ENCODE measurements at places on chromosomes 2 and 18.
A peak's percentile ranks its signal among the peaks of the same experiment; 100 is the strongest.

DNA sequence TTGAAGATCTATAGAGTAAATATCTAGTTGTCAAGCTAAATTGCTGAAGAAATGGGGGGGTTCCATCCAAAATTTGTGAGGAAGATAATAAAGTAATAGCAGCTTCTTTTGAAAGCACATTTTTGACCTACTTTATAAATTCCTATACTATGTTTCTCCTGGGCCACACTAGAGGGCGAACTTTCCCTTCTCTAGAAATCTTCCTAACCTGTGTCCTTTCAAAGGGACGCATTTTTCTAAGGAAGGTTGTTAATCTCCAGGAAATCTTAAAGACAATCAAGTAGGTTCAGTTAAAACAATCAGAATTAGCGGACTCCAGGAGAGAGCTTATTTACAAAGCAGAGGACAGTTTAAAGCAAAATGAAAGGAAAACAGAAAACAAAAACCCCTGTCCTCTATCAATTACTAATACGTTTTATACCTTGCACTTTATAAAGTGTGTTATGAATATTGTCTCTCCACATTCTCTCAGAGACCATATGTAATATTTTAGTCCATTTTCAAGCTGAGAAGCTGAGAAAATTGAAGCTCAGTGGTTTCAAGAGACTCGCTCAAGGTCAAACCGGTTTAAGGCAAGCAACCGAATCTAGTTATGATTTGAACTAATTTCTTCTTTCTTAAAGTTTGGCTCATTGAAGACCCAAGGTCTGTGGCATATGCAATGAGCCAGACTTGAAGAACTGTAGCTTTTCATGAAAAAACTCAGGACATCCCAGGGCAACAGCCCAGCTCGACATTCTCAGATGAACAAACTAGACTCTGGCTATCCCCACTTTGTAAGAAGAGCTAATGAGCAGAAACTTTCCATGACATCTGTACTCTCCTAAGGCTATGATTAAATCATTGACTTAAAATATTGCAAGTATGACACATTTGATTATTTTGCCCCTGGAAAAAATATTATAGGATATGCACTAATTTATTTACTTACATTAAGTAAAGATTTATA, 273.6 kb downstream of the PAX3 start:
- DNase-seq, result no peak

- DNase-seq, result peak; percentile 41
Measured at GRCh38 chr2:233165895-233166661, 85.4 kb upstream of the ATG16L1 start.

- no peak for DNase-seq
Measured at GRCh38 chr2:182897137-182897536, 30.7 kb upstream of the FRZB start.

GRCh38 chr2:43021791-43022509, 204.5 kb downstream of the ZFP36L2 start:
- DNase-seq, result no peak

GRCh38 chr2:151716721-151717120, 17.6 kb downstream of the NEB start:
- DNase-seq, result no peak

- no peak for DNase-seq
Measured at GRCh38 chr18:48134609-48135008, 204.2 kb upstream of the SMAD2 start.

DNA sequence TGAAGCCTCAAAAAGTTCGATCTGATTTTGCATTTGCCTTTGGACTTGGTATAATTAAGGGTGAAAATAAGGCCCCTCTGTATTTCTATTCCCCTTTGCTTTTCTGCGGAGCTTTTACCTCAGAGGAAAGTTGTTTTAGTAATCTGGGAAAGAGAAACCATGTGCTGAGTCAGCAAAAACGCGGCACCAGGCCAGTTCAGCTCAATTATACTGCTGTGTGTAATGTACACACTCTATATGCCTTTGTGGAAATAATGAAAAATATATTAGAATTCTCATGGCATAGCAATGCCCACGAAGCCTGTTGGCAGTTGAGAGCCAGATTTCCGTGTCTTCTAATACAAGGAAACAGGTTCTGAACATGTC, 161.9 kb upstream of the SIX2 start:
- DNase-seq, result no peak

DNA sequence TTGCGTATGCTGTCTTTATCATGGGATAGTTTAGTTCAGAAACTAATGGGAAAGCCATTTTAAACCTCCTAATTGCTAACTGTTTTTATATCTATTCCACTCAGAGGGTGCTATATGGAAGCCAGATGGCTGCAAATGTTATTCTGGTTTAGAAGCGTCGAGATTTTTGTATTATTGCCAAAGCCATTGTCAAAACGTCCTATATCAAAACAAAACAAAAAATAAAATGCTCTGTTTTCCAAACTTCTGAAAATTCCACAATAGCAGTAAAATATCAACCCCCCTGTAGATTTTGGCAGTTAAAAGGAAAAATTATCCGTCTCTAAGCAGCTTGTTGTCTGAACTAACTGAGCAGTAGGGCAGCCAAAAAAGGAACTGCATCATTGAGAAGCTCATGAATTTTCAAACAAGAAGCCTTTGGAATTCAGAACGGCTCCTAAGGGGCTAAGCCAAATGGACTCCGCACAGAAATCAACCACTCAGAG, 195.4 kb upstream of the CWC22 start:
- no peak for DNase-seq

DNA sequence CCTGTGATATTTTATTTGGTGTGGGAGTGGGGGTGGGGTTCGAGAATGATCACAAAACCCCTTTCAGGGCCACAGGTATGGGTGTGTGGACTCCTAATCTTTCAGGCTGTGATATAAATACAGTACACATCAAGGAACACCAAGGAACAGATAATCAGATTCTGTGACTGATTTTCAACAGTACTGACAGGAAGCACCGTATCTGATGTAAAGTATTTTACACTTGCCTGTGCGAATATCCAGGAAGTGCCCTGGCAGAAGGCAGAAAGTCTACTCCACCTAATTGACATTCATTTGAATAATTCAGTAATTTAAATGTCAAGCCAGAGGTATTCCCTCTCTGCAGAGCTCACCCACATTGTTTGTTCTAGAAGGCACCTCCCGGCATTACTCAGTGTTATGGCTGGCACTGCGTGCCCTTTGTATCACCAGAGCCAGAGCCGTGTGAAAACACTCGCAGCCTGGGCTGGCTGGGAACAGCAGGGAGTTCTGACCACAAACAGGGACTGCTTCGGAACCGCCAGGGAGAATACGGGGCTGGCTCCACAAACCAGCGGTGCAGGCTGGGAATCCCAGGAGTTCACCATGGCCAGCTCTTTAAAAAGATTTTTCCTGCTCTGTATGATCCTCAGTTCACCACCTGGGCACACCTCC, 91.8 kb downstream of the ACVR1 start:
- DNase-seq, result no peak

- no peak for DNase-seq
Measured at GRCh38 chr2:95380280-95380679, 22.2 kb upstream of the FAHD2A start.

DNA sequence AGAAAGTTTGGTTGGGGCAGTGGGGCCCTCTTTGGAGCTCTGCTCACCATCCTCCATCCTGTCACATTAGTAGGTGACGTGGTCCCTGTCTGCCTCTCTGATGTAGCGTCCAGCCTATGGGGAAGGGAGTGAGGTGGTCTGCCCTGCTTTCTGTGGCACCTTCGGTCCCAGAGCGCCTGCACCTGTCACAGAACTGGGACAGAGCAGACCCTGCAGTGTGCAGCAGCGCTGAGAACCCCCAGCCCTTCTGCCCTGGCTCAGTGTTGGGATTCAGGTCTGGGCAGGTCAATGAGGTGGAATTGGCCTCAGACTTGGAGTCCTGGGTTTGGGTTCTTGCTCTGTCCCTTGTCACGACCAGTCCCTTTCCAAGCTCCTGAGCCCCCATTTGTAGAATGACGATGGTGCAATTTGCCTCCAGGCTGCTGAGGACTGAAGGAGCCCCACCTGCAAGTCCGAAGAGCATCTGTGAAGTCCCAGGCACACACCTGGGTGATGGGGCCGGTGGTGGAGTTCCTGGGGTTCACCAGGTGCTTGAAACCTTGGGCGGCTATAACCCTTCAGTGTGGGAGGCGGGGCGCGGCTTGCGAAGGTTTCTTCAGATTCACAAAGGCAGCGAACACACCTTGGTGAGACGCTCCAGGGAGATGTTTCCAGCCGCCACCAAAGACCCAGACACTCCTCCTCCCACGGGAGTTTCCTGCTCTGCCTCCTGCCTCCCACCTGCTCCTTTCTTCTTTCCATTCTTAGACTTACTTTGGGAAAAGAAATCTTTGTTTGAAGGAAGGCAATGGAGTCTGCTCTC, 265.4 kb upstream of the HDAC4 start:
- peak; percentile 22 for DNase-seq

- no peak for DNase-seq
Measured at GRCh38 chr18:27803957-27804356, 373.0 kb downstream of the CDH2 start.

GRCh38 chr18:3347286-3347803, 85.4 kb downstream of the MYL12B start:
- DNase-seq, result no peak

DNA sequence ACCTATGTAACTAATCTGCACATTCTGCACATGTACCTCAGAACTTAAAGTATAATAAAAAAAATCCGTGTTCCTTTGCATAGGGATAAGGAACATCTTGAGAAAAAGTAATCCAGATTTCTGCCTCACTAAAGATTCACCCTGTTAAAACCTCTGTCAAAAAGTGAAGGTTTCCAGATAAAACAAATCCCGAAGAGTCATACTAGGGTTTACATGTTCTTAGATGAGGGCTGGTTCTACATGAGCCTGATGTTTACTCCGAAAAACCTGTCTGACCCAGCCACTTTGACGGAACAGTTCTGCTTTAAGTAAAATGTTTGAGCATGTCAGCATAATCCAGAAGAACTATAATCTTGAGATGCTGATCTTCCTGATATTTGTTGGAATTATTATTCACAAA, 515.6 kb upstream of the SLC8A1 start:
- no peak for DNase-seq

- DNase-seq, result no peak
Measured at GRCh38 chr18:51053814-51054213, 23.8 kb downstream of the SMAD4 start.

- DNase-seq, result no peak
Measured at GRCh38 chr2:162242586-162243280, 512 bp downstream of the FAP start.

- DNase-seq, result no peak
Measured at GRCh38 chr18:7116001-7116730, 1.4 kb downstream of the LAMA1 start.

DNA sequence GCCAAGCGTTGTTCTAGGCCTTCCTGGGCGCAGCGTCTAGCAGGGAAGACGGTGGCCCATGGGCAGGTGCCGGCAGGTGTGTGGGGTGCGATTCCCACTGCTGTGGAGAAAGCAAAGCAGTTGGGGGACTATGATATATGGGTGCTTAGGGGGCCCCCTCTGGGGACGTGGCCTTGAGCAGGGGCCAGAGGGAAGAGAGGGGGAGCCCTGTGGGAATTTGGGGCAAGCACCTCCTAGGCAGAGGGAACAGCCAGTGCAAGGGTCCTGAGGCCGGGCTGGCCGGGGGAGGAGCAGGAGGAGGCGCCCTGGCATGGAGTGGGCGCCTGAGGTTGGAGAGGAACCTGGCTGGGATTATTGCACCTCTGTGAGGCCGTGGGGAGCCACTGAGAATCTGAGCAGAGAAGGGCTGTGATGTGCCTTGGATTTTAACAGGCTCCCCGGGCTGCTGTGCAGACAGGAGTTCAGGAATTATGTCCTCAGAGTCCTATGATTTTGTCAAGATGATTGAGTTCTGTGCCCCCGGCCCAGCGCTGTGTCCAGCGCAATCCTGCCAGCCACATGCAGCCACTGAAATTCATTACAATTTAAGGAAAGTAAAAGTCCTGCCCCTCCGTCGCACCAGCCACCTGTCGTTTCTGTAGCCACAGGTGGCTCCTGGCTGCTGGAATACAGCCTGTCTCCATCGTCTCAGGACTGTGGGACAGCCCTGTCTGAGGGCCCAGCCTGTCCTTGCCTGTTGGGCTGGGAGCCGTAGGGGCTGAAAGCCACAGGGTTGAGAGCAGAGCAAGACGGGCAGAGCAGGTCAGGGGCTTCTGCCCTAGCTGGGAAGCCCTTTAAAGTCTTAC, 9.1 kb upstream of the KLHL30 start:
- DNase-seq, result no peak

GRCh38 chr2:145741636-145742035, 1221.7 kb upstream of the ZEB2 start:
- DNase-seq, result no peak

- no peak for DNase-seq
Measured at GRCh38 chr18:32472841-32473240, 2.2 kb upstream of the GAREM1 start.

DNA sequence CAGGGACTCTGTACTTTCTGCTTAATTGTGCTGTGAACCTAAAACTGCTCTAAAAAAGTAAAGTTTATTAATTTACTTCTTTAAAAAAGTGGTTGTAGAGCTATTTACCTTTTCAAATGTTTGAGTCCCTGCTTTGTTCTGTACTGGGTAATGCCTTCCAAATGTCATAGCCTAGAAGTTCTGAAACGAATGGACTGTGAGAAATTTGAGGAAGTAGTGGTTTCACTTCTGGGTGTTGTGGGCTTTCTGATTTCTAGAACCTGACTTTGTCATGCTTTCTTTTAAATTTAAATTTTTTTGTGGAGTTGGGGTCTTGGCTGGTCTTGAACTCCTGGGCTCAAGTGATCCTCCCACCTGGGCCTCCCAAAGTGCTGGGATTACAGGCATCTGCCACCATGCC, 44.6 kb downstream of the SMAD4 start:
- DNase-seq, result no peak

GRCh38 chr2:199490049-199490448, 32.3 kb upstream of the SATB2 start:
- no peak for DNase-seq

DNA sequence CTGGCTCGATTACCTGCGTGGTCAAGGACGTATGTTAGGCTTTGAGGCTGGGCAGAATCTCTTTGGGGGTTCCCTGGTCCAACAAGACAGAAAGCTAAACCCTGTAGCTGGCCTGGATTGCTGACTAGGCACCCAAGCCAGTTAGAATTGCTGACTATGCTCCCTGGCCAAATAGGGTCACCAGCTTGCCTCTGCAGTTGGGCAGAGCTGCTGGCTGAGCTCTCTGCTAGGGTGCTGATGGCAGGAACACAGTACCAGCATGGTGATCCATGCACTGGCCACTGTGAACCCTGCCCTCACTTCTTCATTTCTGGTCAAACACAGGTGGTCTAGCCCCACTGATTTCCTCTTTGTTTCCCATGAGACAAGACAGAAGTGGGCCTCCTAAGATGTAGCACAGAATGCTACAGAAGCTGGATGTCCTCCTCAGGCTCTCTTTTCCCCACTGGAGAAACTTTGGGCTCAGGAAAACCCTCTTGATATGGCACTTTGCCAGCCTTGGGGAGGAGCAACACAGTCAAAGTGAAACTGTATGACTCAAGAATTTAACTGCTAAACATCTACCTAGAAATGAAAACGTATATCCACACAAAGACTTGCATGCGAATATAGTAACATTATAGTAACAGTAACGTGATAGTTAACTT, 20.8 kb downstream of the SP140L start:
- peak; percentile 54 for DNase-seq

DNA sequence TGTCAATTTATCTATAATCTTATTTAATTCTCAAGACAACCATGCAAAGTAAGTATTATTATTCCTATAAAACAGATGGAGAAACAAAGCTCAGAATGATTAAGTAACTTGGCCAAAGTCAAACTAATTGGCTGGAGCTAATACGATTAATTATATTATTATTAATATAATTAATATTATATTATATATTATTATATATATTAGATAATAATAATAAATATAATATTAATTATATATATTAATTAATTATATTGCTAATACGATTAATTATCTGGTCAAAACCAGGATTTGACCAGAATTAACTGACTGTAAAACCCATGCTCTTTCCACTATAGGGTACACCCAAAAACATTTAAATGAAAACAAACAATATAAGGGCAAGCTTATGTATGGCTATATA, 52.4 kb downstream of the FARSB start:
- DNase-seq, result no peak

All from activated T-cell treated with anti-CD3 and anti-CD28 coated beads, Interleukin-2, amount 50 U/mL, for 24 hours (primary cell).